ENCODE measurements at places on chromosomes 3 and 15.

DNA sequence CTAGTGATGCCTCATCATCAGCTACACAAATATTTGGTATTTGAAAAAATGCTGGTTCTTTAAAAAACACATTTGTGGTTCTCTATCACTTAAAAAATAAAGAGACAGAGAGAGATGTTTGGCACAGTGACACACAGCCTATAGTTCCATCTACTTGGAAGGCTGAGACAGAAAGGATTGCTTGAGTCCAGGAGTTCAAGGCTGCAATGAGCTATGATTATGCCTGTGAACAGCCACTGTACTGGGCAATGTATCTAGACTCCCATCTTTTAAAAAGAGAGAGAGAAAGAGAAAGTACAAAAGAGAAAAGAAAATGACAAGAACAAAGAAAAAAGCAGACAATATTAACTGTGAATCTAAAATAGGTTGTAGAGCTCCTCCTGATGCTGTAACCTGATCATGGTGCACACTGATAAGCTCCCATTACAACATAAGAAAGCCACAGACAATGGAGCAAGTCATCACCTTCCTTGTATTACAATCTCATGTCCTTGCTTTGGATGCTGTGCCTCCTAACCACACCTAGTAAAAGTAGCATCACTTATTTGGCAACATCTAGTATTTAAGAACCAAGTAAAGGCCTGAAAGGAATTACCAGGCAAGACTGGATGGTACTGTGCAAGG, 31.7 kb upstream of the MAP4 start:
- DNase-seq: no peak

- no peak for DNase-seq
Measured at GRCh38 chr3:4734454-4734853, 241.3 kb downstream of the ITPR1 start.

GRCh38 chr3:52281981-52282801, 3.7 kb upstream of the WDR82 start:
- peak; percentile 76 for DNase-seq

DNA sequence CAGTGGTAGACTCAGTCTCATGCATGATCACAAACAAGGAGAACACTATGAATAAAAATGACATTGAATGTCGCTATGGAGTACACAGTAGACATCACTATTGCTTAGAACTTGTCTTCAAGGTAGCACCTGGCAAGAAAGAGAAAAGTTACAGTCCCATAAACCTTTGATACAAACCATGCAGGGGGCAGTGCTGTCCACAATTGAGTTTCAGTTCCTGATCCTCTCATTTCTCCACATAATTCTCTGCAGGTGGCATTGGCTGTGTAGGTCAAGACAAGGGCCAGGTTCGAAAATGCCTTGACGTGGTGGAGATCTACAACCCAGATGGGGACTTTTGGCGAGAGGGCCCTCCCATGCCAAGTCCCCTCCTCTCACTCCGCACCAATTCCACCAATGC, 47.9 kb downstream of the KBTBD12 start:
- no peak for DNase-seq

GRCh38 chr3:172848910-172849309, 98.4 kb downstream of the ECT2 start:
- DNase-seq: no peak

- DNase-seq: no peak
Measured at GRCh38 chr3:133837487-133838295, 32.1 kb downstream of the SRPRB start.

- no peak for DNase-seq
Measured at GRCh38 chr3:135310317-135310716, 515.3 kb downstream of the EPHB1 start.

- no peak for DNase-seq
Measured at GRCh38 chr3:72269475-72269874, 484.5 kb upstream of the PROK2 start.

DNA sequence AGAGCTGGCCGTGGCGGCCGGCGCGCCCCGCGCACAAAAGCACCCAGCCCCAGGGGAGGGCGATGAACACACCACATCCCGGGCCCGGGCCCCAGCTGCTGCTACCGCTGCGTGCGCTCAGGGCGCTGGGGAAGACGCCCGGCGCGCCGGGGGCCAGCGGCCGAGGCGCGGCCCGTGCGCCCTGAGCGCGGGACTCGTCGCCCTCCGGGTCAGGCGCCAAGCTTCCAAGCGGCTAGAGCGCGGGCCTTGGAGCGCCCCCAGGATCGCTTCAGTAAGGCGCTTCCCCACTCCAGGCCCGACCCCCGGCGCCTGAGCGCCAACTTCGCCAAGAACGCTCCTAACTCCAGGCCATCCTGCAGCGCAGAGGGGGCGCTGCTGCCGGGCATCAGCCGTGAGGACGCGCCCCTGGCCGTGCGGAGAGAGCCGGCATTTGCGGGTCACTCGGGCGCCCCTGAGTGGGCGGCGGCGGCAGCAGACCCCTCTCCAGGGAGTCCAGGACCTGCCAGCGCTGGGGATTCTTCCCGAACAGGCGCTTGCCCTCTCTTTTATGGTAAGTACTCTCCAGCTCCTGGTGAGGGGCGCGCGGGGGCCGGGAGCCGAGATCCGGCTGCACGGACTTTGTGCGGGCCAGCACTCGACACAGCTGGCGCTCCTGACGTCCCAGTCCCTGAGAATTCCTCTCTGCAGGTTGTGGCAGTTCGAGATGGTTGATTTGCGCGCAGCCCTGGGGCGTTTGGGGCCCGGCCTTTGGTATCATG, 475 bp downstream of the SPSB4 start:
- DNase-seq: no peak

GRCh38 chr15:99436542-99437314, 129.1 kb upstream of the MEF2A start:
- DNase-seq: no peak

DNA sequence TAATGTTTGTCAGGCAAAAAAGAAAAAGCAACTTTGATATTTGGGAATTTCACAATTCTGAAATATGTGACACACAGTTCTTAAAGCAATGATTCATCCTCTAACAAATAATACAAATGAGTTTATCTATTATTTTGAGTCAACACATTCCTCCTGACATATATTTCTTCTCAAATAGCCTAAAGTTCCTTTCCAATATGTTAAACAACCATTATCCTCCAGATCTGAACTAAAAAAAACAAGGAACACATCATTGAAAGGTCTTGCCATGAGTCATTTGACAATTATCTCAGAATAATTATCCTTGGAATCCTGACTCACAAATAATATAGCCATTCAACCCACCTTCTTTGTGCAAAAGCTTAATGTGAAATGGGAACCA, 208.7 kb upstream of the CDIN1 start:
- no peak for DNase-seq

DNA sequence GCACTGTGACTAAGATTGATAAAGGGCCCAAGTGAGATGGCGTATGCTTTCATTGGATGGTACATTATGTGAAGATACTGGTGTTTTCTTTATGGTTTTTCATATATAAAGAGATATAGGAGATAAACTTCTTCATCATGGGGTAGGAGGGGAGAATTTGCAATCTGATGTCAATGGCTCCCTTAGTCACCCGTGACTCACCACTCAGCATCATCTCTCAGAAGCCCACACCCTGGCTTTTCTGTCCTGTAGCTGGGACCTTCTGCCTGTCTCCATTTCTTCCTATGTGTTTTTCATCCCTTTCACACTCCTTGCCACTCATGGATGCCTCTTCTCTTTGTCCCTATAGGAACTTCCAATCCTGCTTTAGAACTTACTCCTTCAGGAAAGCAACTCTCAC, 114.3 kb upstream of the SEMA6D start:
- DNase-seq: no peak

DNA sequence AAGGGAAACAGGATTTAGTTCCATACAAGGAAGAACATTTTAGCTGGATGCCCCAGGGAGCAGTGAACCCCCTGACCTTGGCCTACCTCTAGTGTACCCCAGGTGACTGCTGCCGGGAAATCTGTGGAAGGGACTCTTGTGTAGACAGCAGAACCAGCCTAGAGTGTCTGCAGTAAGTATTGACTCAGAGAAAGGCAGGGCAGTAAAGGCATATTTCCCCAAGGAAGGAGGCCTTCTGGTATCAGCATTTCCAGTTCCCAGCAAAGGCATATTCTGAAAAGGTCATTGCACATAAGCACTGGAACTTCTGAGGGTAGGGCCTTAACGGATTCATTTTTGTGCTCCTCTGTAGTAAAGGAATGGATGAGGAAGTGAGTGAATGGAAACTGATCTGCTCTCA, 246.2 kb downstream of the FAM43A start:
- no peak for DNase-seq

GRCh38 chr3:52841981-52842340, 7.1 kb upstream of the MUSTN1 start:
- no peak for DNase-seq

DNA sequence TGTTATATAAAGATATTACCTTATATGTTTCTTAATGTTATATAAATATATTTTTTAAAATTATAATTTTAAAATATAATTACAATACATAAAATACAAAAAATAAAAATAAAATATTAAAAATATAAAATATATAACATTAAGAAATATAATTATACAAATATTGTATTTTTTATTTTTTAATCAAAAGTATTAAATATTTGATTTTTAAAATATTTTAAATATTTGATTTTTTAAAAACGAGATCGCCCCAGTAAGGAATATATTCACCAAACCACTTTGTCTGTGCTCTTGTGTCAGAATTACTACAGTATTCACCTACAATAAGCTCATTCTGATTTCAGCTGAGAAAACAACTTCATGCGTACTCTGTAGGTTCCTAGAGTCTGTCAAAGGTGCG, 89.1 kb downstream of the ETFA start:
- DNase-seq: no peak

GRCh38 chr15:77032647-77033416, 37.9 kb downstream of the PSTPIP1 start:
- no peak for DNase-seq

DNA sequence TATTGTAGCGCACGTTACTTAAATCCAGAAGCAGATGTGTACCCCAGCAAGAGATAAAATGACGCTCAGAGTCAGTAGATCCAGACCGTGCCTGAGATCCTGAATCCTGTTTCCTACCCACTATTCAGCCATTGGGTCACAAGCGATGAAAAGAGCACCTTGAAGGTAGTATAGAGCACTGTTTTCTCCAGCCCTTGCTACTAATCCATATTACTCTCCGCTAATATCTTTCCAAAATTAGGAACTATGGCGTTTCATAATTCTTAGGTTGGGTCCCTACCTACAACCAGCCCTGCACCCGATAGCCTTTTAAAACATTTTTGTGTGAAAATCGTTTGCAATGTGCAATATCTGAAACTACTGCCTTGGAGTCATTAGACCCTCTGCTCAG, 596 bp downstream of the BTD start:
- no peak for DNase-seq

- no peak for DNase-seq
Measured at GRCh38 chr3:100992231-100993012, 799 bp downstream of the ABI3BP start.

GRCh38 chr3:66342717-66343356, 122.0 kb downstream of the SLC25A26 start:
- no peak for DNase-seq

DNA sequence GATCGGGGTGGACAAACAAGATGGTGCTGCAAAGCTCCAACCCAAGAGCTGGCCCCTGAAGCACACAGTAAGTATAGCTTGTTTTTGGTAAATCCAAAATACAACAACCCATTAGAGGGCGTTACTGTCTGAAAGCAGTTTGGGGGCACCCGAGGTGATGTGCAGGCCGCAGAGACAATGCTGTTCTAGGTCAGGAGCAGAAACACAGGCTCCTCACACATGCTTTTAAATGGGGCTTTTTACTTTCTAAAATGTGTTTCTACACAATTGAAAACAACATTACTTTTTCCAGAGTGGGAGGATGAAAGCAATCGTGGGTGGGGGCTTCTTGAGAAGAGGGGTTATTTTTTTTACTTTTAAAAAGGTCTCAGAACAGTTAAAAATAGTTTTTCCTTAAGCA, 1029.3 kb upstream of the CFAP20DC start:
- peak; percentile 65 for DNase-seq

- DNase-seq: no peak
Measured at GRCh38 chr15:32852771-32853170, 135.0 kb downstream of the GREM1 start.

GRCh38 chr3:54905261-54905888, 22.5 kb downstream of the LRTM1 start:
- DNase-seq: no peak

GRCh38 chr3:151443583-151443982, 17.3 kb downstream of the IGSF10 start:
- DNase-seq: no peak

DNA sequence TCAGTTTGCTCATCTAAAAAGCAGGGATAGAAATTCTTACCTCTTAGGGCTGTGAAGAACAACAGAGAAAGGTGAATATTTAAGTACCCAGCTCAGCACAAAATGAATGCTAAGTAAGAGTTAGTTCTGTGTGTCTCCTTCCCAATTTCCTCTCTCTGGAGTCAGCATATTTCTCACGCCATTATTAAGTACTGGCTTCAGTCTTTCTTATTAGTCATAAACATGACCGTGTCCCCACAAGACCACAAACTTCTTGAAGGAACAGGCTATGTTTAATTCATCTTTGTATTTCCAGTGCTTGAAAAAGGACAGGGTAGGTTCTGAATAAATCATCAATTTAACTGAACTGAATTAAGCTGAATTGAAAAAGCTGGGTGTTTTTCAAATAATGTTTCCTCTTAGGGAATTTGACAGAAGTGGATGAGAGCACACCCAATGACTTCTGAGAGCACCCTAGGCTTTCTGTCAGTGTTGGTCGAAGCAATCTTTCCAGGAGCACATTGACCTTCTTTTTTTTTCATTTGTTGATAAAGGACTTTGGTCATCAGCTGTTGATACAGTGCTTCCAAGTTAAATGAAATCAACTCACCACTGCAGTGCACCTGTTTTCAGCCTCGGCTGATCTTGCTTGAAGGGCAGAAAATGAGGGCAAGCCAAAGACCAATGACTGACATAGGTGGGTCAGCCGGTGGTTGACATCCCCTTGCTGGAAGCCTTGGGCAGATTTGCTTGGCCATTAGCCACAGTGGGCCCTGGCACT, 324.6 kb downstream of the MFSD1 start:
- no peak for DNase-seq

GRCh38 chr3:50316657-50317242, 5.8 kb downstream of the HYAL2 start:
- DNase-seq: peak; percentile 70

GRCh38 chr15:42264795-42265194, 8.2 kb upstream of the GANC start:
- DNase-seq: no peak

- no peak for DNase-seq
Measured at GRCh38 chr15:51348688-51349087, 7.2 kb downstream of the GLDN start.

DNA sequence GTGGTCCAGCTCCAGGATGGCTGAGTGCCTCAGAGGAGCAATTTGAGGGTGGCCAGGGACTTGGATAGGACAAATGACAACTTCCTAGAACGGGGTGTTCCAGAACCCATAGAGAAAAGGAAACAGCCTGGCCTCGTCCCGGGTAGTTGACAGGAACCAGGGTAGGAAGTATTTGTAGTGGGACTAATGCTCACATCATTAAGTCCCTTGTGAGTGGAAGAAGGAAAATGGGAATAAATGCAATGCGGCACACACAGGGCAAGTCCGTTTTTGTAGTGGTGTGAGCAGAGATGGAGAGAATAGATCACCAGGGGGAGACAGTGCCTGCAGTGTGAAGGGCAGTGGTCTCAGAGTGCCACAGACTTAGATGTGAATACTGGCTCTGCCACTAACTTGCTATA, 19.6 kb downstream of the TIMP4 start:
- DNase-seq: no peak

All from CD4-positive, alpha-beta T cell treated with Interleukin-6 at 100 ng/mL for 8 hours (primary cell).